Ovary (tissue), 10 donors: ENCODE measurements at places on chromosomes 1 and 21. TPM values are rescaled to one million over a fixed set of nuclear protein-coding genes. Genes with fewer than 3 reads are reported as not detected.

TAF13 gene
- 6.6 TPM for total RNA-seq

NECTIN4 gene
- 0.15 TPM for total RNA-seq

ODR4 gene
- 15.4 TPM for total RNA-seq

RCAN3 gene
- 3.4 TPM for total RNA-seq

HFM1 gene
- total RNA-seq, result 15.7 TPM

SLC6A17 gene
- 0.05 TPM for total RNA-seq

A3GALT2 gene
- total RNA-seq, result not detected
